Stimulated activated CD4-positive, alpha-beta T cell treated with anti-CD3 and anti-CD28 coated beads, Interleukin-1b, Interleukin-23, amount 100 ng/mL, for 1 hour (primary cell): ENCODE measurements at places on chromosomes 3 and 15.

DNA sequence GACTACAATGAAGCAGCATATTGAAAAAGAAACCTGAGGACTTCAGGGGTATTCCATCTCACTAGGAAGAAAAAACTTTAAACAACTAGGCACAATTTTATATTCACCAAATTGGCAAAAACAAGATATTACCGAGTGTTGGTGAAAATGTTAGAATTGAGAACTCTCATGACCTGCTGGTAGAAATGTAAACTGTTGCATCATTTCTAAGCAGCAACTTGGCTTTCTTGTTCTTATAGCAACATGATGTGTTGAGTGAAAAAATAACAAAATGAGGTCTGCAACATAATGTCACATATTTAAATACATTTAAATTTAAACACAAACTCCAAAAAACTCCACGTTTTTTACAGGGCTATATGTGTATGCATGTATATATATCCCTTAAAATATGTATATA is 59.0 kb upstream of the SPPL2A start:
- DNase-seq: no peak

DNA sequence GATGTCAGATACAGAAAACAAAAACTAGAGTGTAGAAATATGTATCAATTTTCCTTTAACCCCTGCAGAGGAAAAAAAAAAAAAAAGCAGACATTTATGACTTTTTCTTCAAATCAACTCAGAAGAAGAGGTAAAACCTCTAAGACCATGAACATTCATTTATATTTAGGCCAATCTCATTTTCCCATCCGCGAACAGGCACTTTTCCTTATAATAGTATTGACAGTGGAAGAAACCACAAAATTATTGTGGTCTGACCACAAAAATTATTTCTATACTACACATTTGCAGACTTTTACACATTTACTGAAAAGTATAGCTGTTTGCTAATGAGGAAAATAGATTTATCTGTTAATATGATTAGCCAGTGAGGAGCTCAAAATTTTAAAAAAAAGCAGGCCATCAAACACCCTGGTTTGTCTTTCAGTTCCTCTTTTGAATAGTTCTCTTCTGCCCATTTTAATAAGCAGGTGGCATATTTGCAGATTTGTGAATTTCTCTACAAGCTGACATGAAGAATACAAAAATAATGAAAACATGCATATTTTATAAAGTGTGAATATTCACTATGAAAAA is 5.7 kb downstream of the OSBPL11 start:
- DNase-seq: no peak

- DNase-seq: no peak
These were observed 70.0 kb downstream of the SETD5 start for GRCh38 chr3:9467451-9467850.

- no peak for DNase-seq
These were observed 125.8 kb downstream of the LPP start for GRCh38 chr3:188279502-188280335.

DNA sequence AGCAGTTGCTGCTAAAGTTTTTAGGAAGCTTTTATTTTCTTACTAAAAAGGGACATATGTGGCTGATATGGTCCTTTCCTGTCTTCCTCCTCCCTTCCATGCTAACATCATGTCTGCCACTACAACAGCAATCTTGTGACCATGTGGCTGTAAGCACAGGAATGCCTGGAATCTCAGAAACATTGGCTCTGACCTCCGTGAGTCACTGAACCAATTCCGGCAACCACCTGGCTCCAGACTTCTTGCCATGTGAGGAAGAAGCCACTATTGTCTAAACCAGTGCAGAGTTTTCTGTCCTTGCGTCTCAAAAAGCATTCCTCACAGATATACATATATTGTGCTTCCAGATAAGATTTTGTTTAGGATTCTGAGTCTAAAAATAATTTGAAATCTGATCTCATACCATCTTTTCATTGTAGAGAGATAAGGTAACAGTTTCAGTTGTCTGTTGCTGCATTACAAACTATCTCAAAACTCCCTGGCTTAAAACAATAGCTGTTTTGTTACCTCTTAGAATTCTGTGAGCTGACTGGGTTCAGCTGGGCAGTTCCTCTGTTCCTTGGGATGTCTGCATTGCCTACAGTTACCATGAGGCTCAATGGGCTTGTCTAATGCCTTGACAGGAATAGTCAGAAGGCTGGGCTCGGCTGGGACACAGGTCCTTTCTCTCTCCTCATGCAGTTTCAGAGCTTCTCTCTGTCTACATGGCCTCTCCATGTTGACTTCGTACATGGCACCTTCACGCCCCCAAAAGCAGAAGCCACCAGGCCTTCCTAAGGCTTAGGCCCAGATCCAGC is 77.3 kb upstream of the MAGI1 start:
- no peak for DNase-seq

DNA sequence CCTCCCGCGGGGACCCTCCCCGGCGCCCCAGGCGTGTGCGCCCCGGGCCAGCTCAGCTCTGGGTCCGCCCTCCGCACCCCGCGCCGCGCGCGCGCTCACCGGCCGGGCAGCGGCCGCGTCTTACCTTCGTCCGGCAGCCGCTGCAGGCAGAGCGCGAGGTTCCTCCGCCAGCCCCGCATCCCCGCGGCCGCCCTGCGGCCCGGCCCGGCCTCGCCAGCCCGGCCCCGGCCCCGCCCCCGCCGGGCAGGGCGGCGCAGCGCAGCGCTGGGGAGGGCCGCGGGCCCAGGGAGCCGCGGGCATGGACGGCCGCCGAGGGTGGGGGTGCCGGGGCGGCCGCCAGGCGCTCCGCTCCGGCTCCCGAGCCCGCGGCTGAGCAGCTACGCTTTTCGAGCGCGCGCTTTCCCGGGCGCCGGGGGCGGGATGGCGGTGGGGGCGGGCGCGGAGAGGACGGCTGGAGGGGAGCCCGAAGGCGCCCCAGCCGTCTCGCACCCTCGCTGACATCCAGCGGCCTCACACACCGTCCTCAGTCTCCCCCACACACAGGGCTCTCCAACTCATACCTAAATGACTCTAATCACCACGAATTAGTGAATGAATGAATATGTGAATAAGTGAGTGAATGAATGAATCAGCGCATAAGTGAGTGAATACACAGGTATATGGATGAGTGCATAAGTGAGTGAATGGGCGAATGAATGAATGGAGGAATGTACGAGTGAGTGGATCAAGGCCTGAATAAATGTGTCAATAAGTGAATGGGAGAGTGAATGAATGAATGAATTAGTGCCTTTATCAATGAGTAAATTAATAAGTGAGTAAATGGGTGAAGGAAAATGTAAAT is 48.5 kb upstream of the CCDC174 start:
- no peak for DNase-seq

DNA sequence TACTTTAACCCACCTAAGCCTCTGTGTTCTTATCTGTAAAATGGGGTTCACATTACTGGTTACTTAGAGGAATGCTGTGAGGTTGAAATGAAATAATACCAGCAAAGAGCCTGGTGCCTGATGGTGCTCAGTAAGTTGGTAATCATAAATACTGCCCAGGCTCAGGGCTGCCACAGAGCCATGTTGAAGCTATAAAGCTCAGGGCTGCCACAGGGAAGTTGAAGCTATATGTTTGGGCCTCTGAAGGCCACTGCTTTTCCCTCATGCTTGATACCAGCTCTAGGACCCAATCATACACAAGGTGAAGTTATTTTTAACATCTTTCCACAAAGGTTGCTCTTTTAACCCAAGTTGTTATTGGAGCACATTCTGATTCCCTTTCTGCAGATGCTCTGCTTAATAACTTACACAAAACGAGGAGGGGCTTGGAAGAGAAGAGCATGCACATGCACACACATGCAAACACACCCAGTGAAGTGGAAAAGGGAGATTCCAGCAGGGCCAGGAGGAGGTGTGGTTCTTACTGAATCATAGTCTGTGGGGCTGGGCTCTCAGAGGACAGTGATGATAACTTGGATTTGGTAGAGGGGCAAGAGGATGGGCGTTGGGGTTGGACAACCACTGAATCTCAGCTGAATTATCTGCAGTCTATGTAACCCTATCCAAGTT is 17.4 kb downstream of the PARP14 start:
- no peak for DNase-seq

- no peak for DNase-seq
These were observed 30.8 kb downstream of the IFT122 start for GRCh38 chr3:129470861-129471260.

DNA sequence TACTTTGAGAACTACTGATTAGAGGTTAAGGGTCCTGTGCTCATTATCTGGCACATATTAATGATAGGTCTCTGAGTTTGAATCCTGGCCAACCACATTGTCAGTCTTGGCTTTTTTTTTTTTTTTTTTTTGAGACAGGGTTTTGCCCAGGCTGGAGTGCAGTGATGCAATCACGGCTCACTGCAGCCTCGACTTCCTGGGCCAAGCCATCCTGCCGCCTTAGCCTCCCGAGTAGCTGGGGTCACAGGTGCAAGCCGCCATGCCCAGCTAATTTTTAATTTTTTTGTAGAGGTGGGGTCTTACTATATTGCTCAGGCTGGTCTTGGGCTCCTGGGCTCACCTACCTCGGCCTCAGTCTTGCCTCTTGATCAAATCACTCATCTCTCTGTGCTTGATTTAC is 547 bp upstream of the PCCB start:
- DNase-seq: no peak

GRCh38 chr3:45199837-45200648 is 26.0 kb downstream of the TMEM158 start:
- DNase-seq: no peak

GRCh38 chr15:85356276-85356675 is 24.1 kb upstream of the AKAP13 start:
- no peak for DNase-seq

GRCh38 chr3:120568202-120568531 is 28.0 kb upstream of the NDUFB4 start:
- no peak for DNase-seq

DNA sequence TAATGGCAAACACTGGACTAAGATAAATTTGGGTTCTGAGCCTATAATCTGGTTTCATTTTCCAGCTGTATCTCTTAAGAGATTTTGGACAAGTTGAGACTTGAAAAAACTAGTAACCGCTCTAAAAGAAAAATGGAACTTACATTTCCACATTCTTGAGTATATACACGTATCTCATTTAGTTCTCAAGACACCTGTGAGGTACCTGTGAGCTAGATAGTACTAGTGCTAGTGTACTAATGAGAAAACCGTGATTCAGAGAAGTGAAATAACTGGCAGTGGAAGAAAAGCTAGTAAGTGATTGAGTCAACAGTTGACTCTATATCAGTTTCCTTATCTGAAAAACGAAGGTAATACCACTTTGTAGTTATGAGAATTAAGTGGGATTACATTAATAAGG is 62.2 kb upstream of the PAQR5 start:
- DNase-seq: no peak

DNA sequence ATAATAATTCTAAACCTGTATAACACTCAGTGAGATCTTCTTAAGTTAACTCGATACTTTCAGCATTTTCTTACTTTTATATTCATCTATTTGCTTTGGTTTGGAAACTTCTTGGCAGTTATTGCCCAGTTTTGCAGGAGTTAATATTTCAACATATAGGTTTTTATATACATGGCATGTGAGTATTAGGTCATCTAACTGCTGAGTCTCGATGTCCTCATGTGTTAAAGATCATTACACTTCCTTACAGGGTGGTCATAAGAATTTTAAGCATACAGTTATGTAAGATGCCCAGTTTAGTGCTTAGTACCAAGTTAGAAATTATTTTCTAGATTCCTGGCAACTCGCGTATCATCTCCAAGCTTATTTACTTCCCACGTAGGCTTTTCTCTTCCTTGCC is 62.9 kb downstream of the TMEM39A start:
- DNase-seq: no peak

GRCh38 chr15:70558406-70559264 is 204.7 kb downstream of the UACA start:
- no peak for DNase-seq

- no peak for DNase-seq
These were observed 28.9 kb upstream of the KLHL6 start for GRCh38 chr3:183584246-183584913.

GRCh38 chr3:9810846-9811245 is 784 bp downstream of the TTLL3 start:
- no peak for DNase-seq

DNA sequence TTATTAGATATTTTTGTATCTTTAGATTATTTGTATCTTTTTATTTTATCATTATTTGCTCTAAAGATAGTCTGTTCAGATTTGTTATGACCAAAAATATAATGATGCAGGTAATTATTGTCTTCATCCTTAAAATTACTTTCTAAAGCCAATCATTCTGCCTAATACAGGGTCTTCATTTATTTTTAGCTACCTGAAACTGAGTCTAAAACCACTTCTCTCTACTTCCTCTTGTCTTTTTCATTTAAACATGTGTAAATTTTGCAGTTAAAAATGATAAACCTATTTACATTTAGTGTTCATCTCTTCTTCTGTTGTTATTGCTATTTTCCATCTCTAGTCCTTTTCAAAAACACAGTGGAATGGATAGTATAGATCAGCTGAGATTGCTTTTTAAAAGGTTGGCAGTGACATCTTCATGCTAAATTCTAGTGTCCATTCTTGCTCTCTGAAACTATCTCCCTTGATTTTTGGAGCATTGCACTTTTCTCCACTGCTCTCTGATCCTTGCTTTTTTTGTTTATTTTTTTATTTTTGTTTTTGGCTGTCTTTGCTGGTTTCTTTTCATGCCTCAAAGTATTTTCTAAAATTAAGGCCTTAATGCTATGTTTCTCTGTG is 91.8 kb downstream of the UBE2E2 start:
- no peak for DNase-seq

DNA sequence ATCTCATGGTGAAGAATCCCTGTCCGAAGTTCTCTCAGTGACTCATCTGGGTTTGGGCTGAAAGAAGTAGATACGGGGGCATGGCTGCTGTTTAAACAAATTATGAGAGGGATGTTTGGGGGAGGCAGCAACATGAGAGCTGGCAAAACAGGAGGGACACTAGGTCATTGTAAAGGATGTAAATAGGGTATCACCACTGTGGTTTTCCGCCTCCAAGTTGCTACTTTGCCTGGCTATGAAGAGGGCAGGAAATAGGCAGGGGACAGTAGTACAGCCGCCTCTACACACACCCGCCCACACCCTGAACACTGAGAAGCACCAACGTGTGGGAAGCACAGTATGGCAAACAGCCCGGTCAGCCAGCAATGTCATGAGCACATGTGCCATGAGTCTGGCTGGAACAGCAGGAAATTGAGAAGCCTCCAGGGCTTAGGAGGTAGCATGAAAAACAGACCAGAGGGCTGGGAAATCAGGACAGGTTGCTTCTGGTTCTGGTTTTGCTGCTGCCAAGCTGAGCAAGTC is 17.1 kb downstream of the HEXA start:
- DNase-seq: no peak

DNA sequence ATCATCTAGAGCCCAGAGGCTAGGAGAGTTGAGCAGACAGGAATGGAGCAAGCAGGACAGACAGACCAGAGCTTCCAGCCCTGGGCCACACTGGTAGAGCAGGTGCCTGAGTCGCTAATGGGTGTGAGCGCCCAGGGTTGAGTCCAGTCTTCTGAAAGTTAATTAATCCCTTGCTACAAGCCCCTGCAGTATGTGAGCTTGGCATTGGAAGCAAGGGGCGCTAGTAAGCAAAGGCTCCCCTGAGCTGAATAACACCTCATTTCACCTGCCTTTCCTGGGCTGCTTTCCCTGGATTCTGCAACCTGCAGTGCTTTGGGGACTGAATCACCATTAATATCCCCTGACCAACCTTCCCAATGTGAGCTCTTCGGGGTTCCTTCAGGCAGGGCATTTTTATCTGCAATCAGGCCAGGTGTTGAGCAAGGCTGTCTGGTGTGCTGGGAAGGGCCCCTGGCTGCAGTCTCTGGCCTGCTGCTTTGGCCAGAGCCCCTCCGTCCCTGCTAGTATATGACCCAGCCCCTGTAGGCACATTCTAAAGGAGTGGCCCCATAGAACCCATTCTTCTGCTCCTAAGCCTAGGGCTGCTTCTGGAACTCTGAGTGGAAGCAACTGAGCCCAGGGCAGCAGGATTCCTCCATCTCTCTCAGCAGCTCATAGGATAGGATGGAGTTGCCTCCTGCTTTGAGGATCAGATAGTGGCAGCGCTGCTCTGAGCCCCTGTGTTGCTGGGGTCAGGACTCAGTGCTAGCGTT is 45.1 kb upstream of the EPHB1 start:
- no peak for DNase-seq
